ENCODE measurements at places on chromosomes 1 and 21.

- DNase-seq = no peak
Observed at GRCh38 chr1:165052936-165053335, 303.6 kb downstream of the LMX1A start.

DNA sequence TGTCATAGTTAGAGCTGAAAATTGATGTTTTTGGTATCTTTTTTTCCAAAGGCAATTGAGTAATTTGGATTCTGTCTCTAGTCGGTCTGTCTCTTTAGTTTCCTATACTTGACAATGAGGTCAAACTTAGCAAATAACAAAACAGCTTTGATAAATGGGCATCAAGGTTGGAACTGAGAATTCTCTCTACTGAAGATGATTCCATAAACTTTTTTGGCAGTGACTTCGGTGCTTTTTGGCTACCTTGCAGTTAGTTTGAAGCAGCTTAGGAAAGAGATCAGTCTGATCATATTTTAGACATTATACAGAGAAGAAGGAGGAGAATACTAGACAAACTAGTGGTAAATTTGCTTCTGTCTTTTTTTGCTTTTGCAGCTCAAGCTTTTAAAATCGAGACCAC is 559 bp downstream of the VCAM1 start:
- DNase-seq = no peak

GRCh38 chr1:179184403-179184802 is 45.1 kb downstream of the ABL2 start:
- DNase-seq = no peak

GRCh38 chr1:78236716-78237115 is 190.9 kb downstream of the GIPC2 start:
- no peak for DNase-seq

GRCh38 chr1:97108179-97108578 is 386.6 kb downstream of the PTBP2 start:
- DNase-seq = no peak

DNA sequence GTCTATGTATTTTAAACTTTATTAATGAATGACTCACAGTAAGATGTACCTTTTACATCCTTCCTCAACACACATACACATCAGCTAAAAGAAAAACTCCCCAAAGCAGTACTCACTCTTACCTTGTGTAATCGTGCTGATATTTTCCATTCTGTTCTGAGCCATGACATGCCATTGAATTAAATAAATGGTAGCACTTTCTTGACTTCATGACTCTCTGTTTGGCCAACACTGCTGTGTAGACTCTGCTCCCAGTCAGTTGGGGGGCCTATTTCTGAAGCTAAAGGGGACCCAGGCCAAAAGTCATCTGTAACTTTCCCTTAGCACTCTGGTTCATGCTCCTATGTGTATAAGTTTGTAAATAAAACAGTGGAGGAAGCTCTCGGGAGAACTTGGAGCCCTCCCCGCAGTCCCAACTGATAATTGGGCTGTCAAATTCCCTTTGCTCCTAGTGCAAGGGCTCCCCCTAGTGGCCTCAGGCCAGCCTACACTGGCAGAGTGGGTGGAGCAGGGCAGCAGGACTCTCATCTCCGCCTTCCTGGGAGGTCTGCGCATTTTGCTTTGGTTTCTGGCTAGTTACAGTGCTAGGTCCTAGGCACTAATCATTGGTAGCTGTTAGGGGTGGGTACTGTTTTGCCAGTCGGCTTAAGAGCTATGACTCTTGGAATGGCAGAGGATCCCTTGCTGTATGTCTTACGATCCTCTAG is 1.7 kb upstream of the FYB2 start:
- DNase-seq = no peak

- DNase-seq = no peak
Observed at GRCh38 chr1:176391621-176392020, 71.4 kb upstream of the PAPPA2 start.

- DNase-seq = no peak
Observed at GRCh38 chr1:237124856-237125462, 83.0 kb downstream of the RYR2 start.

DNA sequence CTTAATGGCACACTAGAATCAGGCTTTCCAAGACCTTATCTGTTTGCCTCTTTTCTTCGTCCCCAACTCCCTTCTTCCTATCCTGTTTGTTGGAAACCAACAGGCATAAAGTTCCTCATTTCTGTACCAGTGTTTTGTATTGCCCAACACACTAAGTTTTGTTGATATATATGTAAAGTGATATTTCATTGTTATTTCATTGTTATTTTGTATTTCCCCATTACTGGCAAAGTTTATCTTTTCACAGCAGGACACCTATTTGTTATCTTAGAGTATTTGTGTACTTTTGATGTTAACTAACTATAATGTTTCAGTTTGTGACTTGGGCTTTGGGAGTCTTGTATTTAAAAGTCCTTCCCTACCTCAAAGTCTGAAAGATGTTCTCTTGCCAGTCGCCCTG is 27.1 kb downstream of the FAM20B start:
- DNase-seq = no peak

GRCh38 chr1:180168786-180169639 is 14.3 kb downstream of the QSOX1 start:
- DNase-seq = no peak

DNA sequence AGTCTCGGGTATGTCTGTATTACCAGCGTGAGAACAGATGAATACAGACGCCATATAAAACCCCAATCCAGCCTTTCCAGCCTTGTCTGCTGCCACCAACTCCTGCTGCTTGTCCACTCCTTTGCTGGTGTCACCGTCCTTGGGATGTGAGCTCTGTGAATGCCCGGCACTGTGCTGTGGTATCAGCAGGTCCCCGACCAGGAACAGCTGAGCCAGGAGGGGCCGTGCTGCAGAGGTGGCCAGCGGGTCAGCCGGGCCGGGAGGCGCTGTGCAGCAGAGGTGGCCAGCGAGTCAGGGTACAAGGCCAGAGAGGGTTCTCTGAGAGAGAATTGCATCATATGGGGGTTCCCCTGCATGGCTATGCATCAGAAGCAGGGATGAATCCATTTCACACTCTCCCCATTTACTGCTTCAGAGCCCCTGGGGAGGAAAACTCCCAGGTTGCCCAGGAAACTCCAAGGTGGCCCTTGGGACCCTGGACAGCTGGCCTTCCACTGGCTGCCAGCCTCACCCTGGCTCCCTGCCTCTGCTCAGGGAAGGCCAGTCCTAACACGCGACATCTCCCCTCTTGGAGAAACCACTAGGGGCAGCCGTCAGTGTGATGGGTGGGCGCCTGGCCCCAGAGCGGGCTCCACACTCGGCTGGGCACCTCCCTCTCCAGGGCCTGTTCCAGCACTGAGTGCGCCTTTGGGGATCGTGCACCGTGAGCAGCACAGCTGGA is 122.4 kb upstream of the COL6A1 start:
- DNase-seq = no peak

GRCh38 chr1:171772312-171772711 is 9.1 kb upstream of the METTL13 start:
- DNase-seq = no peak

DNA sequence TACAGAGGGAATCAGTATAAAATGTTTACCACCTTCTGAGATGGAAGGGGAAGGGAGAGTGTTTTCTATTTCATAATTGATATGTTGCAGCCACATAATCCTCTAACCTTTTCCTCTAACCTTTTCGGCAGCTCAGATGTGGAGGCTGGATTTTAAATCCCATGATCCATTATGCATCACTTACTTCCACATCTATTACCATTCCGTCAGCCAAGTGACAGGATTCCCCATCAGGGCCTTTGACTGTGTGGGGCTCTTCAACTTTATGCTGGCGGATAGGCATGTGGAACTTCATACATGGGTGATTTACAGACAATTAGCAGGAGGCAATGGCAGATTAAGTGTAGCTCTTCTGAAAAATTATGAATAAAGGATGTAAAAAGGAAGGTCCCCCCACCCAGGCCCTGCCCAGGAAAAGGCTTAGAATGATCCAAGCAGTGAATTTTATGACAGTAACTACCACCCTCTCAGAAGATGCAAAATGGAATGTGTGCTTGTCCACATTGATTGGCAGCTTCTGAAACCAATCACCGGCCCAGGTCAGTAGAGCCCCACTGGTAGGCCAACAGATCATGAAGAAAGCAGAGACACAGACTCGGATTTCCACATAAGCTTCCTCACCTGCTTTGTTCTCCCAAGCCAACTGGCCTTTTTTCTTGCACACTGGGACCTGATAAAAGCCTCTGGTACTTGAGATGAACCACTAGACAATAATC is 147.0 kb downstream of the ST6GALNAC5 start:
- DNase-seq = no peak

GRCh38 chr1:208731981-208732821 is 488.0 kb upstream of the PLXNA2 start:
- DNase-seq = no peak

GRCh38 chr1:26826261-26827105 is at the start of gene ZDHHC18:
Gene ZDHHC18, plus strand, starts transcription at chr1:26826688. Its CDS starts 117 bp downstream, at chr1:26826805.
- no peak for DNase-seq

DNA sequence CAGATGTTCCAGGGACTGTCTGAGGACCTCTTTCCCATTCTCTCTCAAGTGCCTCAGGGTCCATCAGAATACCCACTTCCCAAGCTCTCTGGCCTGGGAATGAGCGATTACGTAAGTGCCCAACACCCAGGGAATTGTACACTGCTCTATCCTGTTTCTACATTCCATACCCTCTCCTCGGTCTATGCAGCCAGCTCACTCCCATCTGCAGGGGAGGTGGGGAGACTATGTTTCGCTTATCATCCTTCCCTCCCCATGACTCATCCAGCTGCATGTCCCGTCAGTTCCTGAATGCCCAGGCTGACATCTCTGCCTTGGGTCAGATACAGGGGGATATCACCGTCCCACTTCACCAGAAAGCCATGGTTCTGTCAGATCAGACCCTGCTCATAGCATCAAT is 34.5 kb upstream of the CD1D start:
- DNase-seq = no peak

GRCh38 chr1:10075732-10076131 is 43.0 kb downstream of the UBE4B start:
- no peak for DNase-seq

- DNase-seq = no peak
Observed at GRCh38 chr21:42677339-42678321, 24.2 kb downstream of the PDE9A start.

DNA sequence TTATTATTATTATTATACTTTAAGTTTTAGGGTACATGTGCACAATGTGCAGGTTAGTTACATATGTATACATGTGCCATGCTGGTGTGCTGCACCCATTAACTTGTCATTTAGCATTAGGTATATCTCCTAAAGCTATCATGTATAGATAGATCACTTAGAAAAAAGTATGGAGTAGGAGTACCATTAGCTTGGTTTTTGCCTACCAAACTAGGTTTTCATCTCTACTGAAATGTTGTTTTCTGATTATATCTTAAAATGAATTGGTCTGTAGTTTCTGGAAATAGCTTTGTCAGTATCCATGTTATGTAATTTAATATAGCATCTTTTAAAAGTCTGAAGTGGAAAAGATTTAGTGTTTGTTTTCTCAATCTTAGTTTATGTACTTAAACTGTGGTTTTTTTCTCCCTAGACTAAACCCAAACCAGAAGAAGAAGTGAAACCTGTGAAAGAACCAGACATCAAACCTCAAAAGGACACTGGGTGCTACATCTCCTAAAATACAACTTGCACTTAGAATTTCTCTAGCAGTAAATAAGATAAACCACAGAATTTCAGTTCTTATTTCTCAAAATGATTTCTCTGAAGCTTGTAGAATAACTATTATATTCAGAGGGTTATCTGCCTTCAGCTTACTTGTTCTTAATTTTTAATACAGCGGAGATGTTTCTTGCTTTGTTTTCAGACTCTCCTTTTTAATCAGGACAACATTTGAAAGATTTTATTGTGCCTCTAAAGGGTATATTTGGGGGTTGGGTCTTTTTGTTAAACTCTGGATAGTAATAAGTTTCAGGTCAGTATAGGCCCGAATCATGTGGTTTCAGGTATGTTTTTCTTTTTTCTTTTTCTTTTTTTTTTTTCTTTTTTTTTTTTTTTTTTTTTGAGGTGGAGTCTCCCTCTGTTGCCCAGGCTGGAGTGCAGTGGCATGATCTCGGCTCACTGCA is 4.5 kb upstream of the FAM177B start:
- peak; percentile 54 for DNase-seq

DNA sequence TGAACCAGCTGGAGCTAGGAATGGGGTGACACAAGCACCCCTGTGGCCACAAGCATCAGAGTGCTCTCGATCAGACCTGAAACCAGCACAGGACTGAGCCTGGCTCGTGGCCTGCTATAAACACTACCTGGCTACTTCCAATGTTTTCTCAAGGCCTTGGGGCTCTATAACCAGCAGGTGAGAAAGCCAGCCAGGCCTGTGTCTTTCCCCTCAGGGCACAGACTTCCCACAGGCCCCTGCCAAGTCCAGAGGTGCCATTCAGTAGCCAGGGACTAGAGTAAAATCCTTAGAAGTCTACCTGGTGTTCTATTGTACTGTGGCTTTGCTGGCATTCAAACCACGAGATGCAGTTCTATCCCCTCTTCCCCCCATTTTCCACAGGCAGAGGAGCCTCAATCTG is 22.6 kb downstream of the OR2G3 start:
- DNase-seq = no peak
